ENCODE measurements at places on chromosomes 7 and 10.

- no peaks in the 10 kb centered on the region for H3K36me3 ChIP-seq
- no peaks in the 10 kb centered on the region for H3K4me1 ChIP-seq
- DNase-seq = no peak
- no peak overlapping the region for H3K4me3 ChIP-seq
Observed at GRCh38 chr7:158568974-158569857, 18.4 kb downstream of the PTPRN2 start.

DNA sequence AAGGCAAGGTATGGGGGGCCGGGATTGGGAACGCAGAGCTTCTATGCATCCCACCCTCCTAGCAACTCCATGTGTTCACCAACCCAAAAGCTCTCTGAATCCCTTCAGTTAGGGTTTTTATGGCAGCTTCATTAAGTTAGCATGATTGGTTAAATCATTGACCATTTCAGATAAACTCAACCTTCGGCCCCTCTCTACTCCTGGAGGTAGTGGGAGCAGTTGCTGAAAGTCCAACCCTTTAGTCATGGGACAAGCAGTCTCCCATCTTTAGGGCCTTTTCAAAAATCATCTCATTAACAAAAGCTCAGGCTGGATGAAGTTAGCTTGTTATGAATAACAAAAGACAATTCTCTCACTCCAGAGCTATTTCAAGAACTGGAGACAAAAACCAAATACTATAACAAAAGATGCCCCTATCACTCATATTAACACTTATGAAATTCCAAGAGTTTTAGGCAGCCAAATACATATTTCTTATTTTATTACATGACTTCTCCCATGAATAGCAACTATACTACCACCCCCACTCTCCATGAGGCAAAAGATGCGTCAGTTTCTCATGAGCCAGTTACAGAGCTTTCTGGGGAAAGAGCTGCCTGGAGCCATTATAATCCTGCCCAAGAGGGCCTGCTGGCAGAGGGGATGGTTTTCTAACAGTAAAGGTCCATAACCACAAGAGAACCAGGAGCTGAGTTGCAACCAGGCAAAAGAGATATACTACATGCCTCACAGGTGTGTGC lies 44.6 kb downstream of the SLC16A12 start:
- DNase-seq = peak; percentile 18
- H3K27me3 ChIP-seq = no peaks in the 10 kb centered on the region
- no peaks in the 10 kb centered on the region for H3K4me1 ChIP-seq
- H3K36me3 ChIP-seq = no peaks in the 10 kb centered on the region
- no peak overlapping the region for H3K4me3 ChIP-seq

DNA sequence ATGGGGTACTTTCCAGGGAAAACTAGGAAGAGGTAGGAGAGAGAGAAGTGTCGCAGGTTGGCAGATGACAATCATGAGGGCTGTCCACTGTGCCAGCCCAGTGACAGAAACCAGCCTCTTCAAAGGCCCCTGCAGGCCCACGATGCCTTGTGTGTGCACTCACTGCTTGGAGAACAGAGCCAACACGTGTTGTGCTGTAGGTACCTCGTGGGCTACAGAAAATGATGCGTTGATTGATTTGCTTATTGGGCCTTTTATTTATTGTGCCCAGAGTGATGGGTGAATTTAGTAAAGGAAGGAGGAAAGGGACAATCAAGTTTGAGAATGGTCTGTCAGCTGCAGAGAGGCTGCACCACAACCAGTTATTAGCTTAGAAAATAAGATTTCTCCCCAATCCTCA lies 215.1 kb downstream of the PLXNA4 start:
- no peaks in the 10 kb centered on the region for H3K4me1 ChIP-seq
- H3K36me3 ChIP-seq = no peaks in the 10 kb centered on the region
- H3K27ac ChIP-seq = no peak overlapping the region
- no peak for DNase-seq

- no peaks in the 10 kb centered on the region for H3K27me3 ChIP-seq
- H3K4me1 ChIP-seq = no peaks in the 10 kb centered on the region
- H3K36me3 ChIP-seq = no peaks in the 10 kb centered on the region
- H3K27ac ChIP-seq = no peak overlapping the region
- DNase-seq = no peak
Observed at GRCh38 chr10:18498998-18499397, 152.4 kb downstream of the NSUN6 start.

DNA sequence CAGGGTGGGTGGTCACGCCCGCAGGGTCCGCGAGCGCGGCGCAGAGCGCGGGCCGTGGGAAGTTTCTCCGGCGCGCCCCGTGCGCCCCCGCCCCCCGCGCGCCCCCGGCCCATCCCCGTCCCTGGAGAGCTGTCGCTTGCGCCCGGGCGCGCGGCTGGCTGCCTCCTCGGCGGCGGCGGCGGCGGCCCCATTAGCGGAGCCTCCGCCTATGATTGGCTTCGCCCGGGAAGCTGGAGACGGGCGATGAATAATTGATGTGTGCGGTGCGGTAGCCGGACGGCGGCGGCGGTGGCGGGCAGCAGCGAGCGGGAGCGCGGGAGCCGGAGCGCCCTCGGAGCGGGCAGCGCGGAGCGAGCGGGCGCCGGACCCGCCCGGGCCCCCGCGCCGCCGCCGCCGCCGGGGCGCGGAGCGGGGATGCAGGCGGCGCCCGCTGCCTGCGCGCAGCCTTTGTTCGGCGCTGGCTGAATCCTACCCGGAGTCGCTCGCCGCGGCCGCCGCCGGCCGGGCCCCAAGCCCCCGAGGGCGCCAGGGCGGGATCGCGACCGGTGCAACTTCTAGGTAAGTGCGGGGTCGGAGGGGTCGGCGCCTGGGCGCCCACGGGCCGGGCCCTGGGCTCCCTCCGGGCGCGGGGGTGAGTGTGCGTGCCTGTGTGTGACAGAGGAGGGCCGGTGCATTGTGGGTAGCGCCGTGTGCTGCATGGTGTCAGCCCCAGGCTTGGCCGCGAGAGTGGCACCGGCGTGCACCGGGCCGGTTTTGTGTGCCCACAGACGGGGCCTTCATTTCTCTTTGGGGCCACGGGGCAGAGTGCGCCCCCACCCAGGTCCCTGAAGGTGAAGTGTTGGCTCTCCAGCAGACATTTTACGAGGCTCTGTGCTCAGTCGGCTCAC lies 103.8 kb upstream of the PPIF start:
- peak overlapping the region; percentile 64 for H3K4me3 ChIP-seq
- peak overlapping the region; percentile 90 for H3K27ac ChIP-seq
- H3K27me3 ChIP-seq = no peaks in the 10 kb centered on the region
- H3K4me1 ChIP-seq = peaks cover 56% of the 10 kb centered on the region
- H3K36me3 ChIP-seq = no peaks in the 10 kb centered on the region

- no peak for DNase-seq
- H3K27ac ChIP-seq = no peak overlapping the region
- H3K36me3 ChIP-seq = no peaks in the 10 kb centered on the region
- H3K4me3 ChIP-seq = no peak overlapping the region
- peaks cover 5% of the 10 kb centered on the region for H3K4me1 ChIP-seq
Observed at GRCh38 chr7:83646027-83646426, 2.9 kb downstream of the SEMA3E start.

- no peak overlapping the region for H3K27ac ChIP-seq
- H3K36me3 ChIP-seq = no peaks in the 10 kb centered on the region
- DNase-seq = no peak
- H3K27me3 ChIP-seq = no peaks in the 10 kb centered on the region
Observed at GRCh38 chr7:115682507-115682906, 348.1 kb downstream of the TFEC start.

DNA sequence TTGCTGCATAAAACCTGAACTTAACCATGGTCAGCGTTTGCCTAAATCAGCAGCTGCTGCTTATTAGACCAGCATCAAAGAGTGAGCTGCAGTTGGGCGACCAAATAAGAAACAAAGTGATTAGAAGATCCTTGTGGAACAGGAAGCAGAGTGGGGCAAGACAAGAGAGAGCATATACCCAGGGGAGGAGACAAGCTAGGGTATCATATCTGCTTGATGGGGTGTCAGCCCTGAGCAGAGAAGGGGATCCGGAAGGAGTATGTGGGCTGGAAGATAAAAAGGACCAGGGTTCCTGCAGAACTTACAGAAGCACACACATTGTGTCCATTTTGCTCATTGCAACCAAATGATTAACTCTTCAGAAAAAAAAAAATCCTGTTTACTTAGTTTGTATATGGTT lies 213.6 kb downstream of the CELF2 start:
- no peaks in the 10 kb centered on the region for H3K27me3 ChIP-seq
- H3K4me3 ChIP-seq = no peak overlapping the region
- H3K36me3 ChIP-seq = no peaks in the 10 kb centered on the region
- 0 out of 2 replicates have a peak, but pooled peaks cover 6% of the 10 kb centered on the region for H3K4me1 ChIP-seq

- peaks cover 12% of the 10 kb centered on the region for H3K4me1 ChIP-seq
- H3K4me3 ChIP-seq = no peak overlapping the region
- H3K27me3 ChIP-seq = no peaks in the 10 kb centered on the region
- no peak overlapping the region for H3K27ac ChIP-seq
- H3K36me3 ChIP-seq = no peaks in the 10 kb centered on the region
Observed at GRCh38 chr7:70042533-70042932, 444.3 kb downstream of the AUTS2 start.

DNA sequence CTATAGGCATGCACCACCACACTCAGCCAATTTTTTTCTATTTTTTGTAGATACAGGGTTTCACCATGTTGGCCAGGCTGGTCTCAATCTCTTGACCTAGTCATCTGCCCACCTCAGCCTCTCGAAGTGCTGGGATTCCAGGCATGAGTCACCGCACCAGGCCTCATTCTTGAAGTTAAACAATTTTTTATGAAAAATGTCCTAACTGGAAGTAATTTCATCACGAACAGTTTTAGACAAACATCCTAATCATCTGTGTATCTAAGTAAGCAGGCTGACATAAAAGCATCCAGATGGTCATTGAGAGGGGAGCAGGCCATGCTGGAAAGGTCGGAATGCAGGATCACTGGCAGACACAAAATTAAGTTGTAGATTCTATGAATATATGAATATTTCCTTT lies 269.1 kb downstream of the ZMYND11 start:
- peak; percentile 70 for DNase-seq
- peaks cover 9% of the 10 kb centered on the region for H3K4me1 ChIP-seq
- no peak overlapping the region for H3K4me3 ChIP-seq
- peaks cover 11% of the 10 kb centered on the region for H3K36me3 ChIP-seq
- H3K27ac ChIP-seq = peak overlapping the region; percentile 20

DNA sequence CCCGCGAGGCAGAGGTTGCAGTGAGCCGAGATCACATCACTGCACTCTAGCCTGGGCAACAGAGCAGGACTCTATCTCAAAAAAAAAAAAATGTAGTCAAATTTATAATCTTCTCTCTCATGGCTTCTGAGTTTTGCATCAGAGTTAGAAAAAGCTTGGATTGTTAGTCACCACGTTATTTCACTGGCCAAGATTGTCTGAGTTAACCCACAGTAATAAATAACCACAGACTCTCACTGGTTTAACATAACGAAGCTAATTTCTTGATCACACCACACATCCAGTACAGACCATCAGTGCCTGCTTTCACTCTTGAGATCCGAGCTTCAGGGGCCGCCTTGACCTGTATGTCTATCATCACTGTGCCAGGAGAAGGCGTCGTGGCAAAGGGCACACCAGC lies 116.8 kb upstream of the JCAD start:
- no peaks in the 10 kb centered on the region for H3K27me3 ChIP-seq
- peak; percentile 87 for DNase-seq
- H3K27ac ChIP-seq = peak overlapping the region; percentile 75
- H3K36me3 ChIP-seq = no peaks in the 10 kb centered on the region

- H3K27me3 ChIP-seq = no peaks in the 10 kb centered on the region
- H3K4me1 ChIP-seq = peaks cover 11% of the 10 kb centered on the region
- H3K4me3 ChIP-seq = no peak overlapping the region
Observed at GRCh38 chr10:78991187-78991586, 77.6 kb upstream of the ZMIZ1 start.

- peaks cover 30% of the 10 kb centered on the region for H3K36me3 ChIP-seq
- H3K27me3 ChIP-seq = no peaks in the 10 kb centered on the region
- peak; percentile 71 for DNase-seq
Observed at GRCh38 chr7:135597181-135597925, 39.6 kb downstream of the NUP205 start.

- H3K27ac ChIP-seq = no peak overlapping the region
- H3K36me3 ChIP-seq = no peaks in the 10 kb centered on the region
- peaks cover 7% of the 10 kb centered on the region for H3K4me1 ChIP-seq
- H3K27me3 ChIP-seq = no peaks in the 10 kb centered on the region
- no peak overlapping the region for H3K4me3 ChIP-seq
Observed at GRCh38 chr7:83786858-83787257, 137.9 kb upstream of the SEMA3E start.

DNA sequence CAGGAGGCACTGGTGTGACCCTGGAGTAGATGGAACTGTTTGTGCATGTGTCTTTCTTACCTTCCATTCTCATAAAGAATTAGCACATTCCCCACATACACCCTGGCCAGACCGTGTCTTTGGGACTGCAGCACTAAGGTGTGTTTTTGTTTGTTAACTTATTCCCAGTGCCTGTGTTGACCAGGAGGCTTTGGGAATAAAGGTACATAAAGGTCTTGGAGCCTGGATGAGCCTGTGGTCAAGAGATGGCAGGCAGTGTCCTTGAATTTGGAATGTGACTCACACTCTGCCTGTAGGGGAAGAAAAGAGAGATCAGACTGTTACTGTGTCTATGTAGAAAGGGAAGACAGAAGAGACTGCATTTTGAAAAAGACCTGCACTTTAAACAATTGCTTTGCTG lies 137.6 kb downstream of the LYZL1 start:
- no peak overlapping the region for H3K4me3 ChIP-seq
- DNase-seq = peak; percentile 19

- H3K4me3 ChIP-seq = no peak overlapping the region
- no peaks in the 10 kb centered on the region for H3K27me3 ChIP-seq
- no peak for DNase-seq
- H3K27ac ChIP-seq = no peak overlapping the region
- H3K4me1 ChIP-seq = no peaks in the 10 kb centered on the region
Observed at GRCh38 chr7:39130274-39130673, 152.6 kb downstream of the POU6F2 start.

- H3K4me1 ChIP-seq = no peaks in the 10 kb centered on the region
- H3K36me3 ChIP-seq = no peaks in the 10 kb centered on the region
- H3K27me3 ChIP-seq = peaks cover 19% of the 10 kb centered on the region
- no peak for DNase-seq
Observed at GRCh38 chr7:131919920-131920709, 363.7 kb upstream of the PODXL start.

DNA sequence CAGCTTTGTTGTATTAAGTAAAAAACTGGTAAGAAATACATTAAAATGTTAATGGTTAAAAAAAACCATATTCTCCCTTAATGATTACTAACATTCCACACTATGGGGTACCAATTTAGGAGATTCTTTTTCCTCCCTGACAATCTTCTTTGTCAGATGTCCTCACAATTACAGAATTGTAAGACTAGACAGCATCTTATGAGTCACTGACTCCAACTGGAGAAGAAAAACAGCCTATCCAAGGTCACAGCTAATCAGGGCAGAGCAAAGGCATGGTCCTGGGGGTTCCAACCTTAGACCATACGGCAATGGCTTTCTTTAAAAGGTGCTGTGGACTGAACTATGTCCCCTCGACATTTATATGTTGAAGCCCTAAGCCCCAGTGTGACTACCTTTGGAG lies 127.6 kb downstream of the DLG5 start:
- H3K27me3 ChIP-seq = no peaks in the 10 kb centered on the region
- 0 out of 2 replicates have a peak, but pooled peaks cover 4% of the 10 kb centered on the region for H3K36me3 ChIP-seq
- peak; percentile 14 for DNase-seq
- H3K27ac ChIP-seq = no peak overlapping the region
- peaks cover 11% of the 10 kb centered on the region for H3K4me1 ChIP-seq

DNA sequence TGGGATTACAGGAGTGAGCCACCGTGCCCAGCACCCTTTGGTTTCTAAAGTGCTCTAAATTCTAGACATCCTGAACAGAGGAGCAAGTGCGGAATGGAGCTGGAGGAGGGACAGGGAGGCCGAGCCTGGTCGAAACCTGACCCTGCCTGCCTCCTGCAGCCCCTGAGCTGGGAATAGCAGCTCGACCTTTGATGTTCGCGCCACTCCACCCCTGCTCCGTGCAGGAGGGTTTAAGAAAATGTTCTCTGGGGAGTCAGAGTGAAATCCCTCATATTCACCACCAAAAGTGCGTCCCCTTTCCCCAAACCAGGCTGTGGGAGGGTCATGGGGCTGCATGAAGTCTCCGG lies 1.8 kb downstream of the PGAM2 start:
- peaks cover 13% of the 10 kb centered on the region for H3K36me3 ChIP-seq
- no peaks in the 10 kb centered on the region for H3K27me3 ChIP-seq
- H3K4me3 ChIP-seq = no peak overlapping the region
- no peaks in the 10 kb centered on the region for H3K4me1 ChIP-seq
- no peak for DNase-seq
- H3K27ac ChIP-seq = no peak overlapping the region

All from GM23248 (cell line).